Bone marrow (tissue), 2 donors: ENCODE measurements at places on chromosomes 11 and 22.

DNA sequence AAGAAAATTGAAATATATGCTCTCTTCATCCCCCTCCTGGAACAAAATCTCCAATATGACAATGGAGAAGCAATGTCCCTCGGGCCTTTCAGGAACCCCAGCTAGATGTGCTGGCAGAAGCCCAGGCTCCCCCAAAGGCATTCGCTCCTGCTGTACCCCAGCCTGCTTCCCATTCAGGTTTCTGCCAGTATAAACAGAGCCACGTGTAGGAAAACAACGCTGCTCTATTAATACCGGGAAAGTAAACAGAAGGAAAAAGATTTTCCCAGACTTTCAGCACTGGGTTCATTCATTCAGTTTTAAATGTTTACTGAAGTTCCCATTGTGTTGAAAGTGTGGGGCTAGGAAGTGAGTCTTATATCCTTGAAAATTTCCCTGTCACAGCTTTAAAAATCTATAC is 147.1 kb downstream of the CADM1 start:
- no peak for DNase-seq

GRCh38 chr11:121389651-121390050 is 62.5 kb upstream of the SORL1 start:
- no peak for DNase-seq

GRCh38 chr11:10441652-10442503 is 13.2 kb upstream of the AMPD3 start:
- DNase-seq = no peak

- no peak for DNase-seq
Observed at GRCh38 chr22:48054596-48054995, 1292.1 kb downstream of the TBC1D22A start.

DNA sequence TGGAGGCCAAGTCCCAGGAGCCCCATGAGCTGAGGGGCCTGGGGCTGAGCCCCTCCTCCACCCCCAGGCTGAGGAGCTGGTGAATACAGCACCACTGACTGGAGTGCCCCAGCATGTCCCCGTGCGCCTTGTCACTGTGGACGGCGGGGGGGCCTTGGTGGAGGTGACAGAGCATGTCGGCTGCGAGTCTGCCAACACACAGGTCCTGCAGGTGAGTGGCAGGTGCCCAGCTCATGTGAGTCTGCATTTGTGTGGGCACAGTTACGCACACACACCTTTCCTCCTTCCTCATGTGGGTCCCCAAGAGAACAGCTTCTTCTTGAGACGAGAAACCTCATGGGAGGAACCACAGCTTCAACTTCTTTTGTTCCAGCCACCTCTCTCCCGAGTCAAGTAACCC is 7.7 kb downstream of the TMEM132A start:
- no peak for DNase-seq
